ENCODE measurements at places on chromosomes 5 and 9.
A peak's percentile ranks its signal among the peaks of the same experiment; 100 is the strongest.

- DNase-seq: no peak
These were observed 352.1 kb downstream of the MLLT3 start for GRCh38 chr9:20270161-20270560.

- DNase-seq: no peak
These were observed 8.0 kb upstream of the HABP4 start for GRCh38 chr9:96441798-96442445.

- peak; percentile 8 for DNase-seq
These were observed 518 bp downstream of the UBE2B start for GRCh38 chr5:134371834-134372340.

GRCh38 chr9:96493757-96494156 lies 43.8 kb downstream of the HABP4 start:
- DNase-seq: no peak

- DNase-seq: no peak
These were observed 17.3 kb upstream of the ANGPTL2 start for GRCh38 chr9:127139775-127140174.

DNA sequence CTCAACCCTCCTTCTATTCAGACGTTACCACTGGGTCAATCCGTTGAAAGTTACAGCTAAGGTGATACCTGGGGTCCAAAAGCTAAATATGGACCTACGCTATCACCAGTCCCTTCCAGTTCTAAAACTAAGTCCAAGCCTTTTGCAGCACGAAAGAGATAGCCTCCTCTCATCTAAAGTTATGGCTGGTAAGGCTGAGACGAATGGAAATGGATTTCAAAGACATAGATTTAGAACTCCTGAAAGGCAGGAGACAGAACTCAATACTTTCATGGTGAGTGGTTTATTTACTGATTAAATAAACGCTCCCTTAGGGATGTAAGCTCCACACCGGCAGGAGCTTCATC lies 751 bp upstream of the RIC1 start:
- no peak for DNase-seq

GRCh38 chr5:111691914-111692313 lies 65.1 kb downstream of the NREP start:
- no peak for DNase-seq

- DNase-seq: no peak
These were observed 107.1 kb downstream of the GADD45G start for GRCh38 chr9:89711866-89712265.

GRCh38 chr5:95919658-95920057 lies 42.0 kb downstream of the ELL2 start:
- no peak for DNase-seq

DNA sequence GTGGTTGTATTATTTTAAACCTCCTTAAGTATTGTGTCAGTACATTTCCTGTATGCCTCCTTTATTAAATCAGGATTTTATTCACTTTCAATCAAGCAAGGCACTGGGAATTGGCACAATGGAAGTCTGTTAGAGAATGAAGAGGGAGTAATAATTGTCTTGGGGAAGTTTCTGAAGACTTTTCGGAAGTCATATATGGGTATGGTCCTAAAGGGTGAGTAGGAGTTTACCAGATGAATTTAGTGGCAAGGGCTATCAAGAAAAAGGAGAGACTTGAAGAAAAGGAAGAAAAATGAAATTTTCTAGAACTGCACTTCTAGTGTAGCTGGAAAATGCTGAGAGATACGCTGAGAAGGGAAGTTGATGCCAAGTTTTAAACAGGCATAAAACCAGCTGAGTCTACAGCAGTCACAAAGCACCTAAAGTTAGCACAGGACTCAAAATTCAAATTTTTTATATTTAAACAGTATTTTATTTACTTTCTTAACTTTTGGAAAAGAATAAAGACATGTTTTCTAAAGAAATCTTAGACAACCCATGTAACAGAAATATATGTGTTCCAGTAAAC lies 184.9 kb downstream of the SMC2 start:
- DNase-seq: no peak

- no peak for DNase-seq
These were observed 35.6 kb downstream of the MRPL36 start for GRCh38 chr5:1763960-1764605.

DNA sequence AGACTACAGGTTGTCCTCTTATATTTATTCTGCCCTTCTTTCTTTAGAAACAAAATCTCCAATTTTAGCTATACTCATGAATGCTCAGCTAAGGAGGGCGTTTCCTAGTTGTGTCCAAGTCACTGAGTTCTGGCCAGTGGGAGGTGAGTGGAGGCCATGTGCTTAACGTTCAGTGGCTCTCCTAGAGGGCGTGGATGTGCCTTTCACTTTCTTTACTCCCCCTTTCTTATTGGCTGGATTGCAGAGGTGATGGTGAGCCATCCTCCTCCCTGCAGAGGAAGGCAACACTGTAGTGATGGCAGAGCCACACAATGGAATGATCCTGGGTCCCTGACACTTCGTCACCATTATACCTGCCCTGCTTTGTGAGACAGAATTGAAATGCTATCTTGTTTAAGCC lies 54.6 kb downstream of the ALG2 start:
- DNase-seq: no peak

- DNase-seq: no peak
These were observed 548.9 kb upstream of the CLINT1 start for GRCh38 chr5:158407824-158408195.

GRCh38 chr9:119451426-119451825 lies 82.2 kb upstream of the BRINP1 start:
- DNase-seq: no peak

DNA sequence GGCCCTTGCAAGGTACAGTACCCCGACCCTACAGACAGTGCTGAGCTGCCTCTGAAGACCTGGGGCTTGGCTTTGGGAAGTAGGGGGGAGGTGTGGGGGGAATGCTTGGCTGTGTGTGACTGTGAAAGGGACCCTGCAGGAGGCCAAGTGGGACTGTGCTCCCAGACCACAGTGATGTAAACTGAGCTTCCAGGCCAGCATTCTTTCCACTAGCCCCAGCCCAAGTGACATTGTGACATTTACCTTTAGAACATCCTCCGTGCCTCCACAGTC lies 31.2 kb downstream of the HMCN2 start:
- DNase-seq: no peak

GRCh38 chr5:10461904-10462555 lies 20.4 kb downstream of the ROPN1L start:
- no peak for DNase-seq

- no peak for DNase-seq
These were observed 5.6 kb downstream of the BNC2 start for GRCh38 chr9:16864649-16865434.

DNA sequence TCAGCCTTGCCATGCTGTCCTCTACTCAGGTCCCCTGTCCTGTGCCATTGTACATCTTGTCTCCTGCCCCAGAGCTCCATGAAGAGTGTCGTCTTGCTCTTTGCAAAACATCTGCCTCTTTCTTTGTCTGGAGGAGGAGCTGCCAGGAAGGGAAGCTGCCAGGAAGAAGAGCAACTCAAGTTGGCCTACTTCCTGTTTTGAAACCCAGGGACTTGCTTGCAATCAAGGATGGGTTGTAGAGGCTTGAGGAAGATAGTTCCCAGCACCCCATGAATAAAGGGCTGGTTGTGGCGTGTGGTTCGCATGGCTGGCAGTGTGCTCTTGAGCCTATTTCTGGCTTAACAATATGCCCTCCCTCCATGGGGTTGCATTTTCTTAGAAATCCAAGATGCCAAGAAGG lies 53.0 kb upstream of the CPEB4 start:
- no peak for DNase-seq

DNA sequence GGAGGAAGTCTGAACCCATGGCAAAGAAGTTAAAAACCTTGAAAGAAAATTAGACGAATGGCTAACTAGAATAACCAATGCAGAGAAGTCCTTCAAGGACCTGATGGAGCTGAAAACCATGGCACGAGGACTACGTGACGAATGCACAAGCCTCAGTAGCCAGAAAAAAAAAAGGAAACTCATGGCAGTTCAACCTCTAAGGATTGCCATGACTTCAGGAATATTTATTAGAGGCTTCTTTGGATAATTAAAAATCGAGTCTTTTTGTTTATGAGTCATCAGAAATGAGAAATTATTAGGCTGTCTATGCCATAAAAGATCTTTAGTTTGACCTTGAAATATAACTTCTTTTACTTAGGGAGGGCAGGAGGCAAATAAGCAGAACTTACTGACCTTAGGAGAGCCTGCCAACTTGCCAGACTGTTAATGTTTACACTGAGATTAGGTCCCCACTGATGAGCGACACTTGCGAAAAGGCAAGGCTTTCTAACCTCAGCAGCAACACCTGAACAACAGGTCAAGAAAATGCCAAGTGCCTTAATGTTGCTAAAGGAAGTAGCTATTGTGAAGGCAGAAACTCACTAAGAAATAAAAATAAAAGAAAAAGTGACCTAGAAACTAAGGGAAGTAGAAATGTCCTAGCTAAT lies 55.2 kb upstream of the TUSC1 start:
- DNase-seq: no peak

DNA sequence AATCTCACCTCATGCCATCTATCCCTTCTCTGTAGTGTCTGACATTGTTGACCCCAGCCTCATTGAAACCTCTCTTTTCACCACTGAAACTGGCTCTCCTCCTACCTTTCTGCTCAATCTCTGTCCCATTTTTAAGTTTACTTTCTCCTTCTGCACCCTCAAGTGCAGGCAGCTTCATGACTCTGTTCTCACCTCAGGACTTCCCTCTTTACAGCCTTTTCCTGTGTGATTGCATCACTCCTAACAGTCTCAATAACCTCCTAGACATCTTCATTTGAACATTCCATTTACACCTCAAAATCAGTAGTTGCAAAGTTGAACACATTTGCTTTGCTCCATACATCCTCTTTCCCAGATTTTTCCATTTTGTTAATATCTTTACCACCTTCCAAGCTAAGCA lies 172.1 kb downstream of the RASEF start:
- DNase-seq: no peak

DNA sequence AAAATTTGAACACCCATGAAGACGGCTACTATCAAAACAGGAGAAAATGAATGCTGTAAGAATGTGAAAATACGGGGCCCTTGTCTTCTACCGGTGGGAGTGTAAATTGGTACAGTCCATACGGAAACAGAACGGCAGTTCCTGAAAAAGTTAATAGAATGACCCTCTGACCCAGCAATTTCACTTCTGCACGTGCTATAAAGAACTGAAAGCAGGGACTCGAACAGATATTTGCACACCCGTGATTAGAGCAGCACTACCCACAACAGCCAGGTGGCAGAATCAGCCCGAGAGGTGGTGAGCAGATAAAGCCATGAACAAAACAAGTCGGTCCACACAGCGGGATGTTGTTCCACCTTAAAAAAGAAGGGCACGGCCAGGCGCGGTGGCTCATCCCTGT lies 22.6 kb upstream of the SLC12A7 start:
- DNase-seq: no peak

GRCh38 chr9:136200424-136200823 lies 4.5 kb downstream of the LHX3 start:
- DNase-seq: no peak

GRCh38 chr9:131264231-131264630 lies 12.1 kb downstream of the FAM78A start:
- DNase-seq: no peak

DNA sequence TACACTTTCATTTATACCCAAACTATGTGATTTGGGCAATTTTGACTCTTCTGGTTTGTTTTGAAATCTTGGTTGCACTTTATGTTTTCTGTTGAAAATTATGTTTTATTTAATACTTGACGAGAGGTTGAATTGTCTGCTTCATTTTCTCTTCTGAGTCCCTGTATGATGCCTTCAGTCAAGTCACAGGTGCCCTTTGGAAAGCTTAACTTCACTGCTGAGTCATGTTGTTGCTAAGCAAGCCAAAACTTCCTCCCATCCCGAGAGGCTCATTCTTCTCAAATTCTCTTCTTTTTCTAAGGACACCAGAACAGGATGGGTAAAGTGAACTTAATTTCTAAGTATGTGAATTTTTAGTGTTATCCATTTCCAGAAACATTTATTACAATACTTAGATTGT lies 455.3 kb upstream of the PTGER4 start:
- no peak for DNase-seq

- no peak for DNase-seq
These were observed 14.2 kb upstream of the C5orf46 start for GRCh38 chr5:147920420-147921030.

- no peak for DNase-seq
These were observed 276.0 kb upstream of the DAP start for GRCh38 chr5:11037080-11037479.

DNA sequence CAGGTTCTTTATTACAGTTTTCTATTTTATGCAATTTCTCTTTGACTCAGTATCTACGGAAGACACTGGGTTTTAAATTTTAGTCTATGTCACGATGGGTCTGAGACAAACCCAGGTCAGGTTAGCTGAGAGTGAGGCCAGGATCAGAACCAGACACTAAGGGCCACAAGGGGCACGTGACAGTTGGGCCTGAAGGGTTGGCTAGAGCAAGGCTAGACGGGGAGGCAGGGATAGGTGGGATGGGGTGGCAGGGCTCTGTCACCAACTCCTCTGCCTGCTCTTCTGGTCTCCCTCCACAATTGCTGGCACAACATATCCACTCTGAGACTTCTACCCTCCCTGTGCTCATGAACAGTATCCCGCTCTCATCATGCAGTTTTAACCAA lies 76.4 kb downstream of the MED27 start:
- no peak for DNase-seq

DNA sequence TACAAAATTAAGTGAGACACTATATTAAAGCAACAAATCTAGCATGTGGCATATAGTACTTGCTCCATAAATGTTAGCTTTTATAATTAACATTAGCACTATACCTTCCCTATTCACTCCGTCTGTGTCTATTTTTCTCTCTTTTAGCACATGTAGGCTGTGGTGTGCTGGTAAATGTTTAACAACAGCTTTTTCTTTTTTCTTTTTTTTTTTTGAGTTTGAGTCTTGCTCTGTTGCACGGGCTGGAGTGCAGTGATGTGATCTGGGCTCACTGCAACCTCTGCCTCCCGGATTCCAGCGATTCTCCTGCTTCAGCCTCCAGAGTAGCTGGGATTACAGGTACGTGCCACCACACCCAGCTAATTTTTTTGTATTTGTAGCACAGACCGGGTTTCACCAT lies 62.1 kb downstream of the SPRY4 start:
- DNase-seq: no peak

GRCh38 chr5:139092741-139093343 lies 105.3 kb downstream of the SIL1 start:
- DNase-seq: no peak

DNA sequence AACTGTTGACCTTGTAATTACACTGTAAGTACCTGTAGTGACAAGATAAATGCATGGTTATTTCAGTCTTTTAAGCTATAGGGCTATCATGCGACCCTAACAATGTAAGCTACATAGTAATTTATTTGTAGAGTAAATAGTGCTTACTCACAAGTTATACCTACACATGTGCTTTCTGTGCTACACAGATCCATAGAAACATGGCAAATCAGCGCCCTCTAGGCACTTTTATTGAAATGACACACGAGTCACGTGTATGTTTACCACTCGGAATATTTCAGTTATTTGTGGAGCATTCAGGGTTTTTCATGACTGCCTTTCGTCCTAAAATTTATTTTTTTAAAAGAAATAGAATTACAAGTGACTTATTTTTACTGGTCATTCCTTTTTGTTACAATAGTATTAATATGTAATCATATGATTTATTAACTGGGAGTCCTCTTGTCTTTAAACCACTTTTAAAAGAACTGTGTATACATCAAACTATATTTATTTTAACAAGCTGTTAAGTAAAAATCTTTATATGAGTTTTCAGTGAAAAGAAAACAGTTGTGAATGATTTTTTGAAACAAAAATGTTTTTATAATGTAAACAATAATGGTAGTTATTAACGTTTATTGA lies 1242.3 kb upstream of the WWC1 start:
- no peak for DNase-seq

- DNase-seq: no peak
These were observed 15.1 kb downstream of the CARTPT start for GRCh38 chr5:71734141-71734540.

GRCh38 chr5:76069061-76069735 lies 14.0 kb upstream of the SV2C start:
- no peak for DNase-seq
